ENCODE measurements at places on chromosomes 16 and 17.

- H3K27me3 ChIP-seq: no peaks in the 10 kb centered on the region
- no peak for DNase-seq
- no peak overlapping the region for H3K4me3 ChIP-seq
- peaks cover 32% of the 10 kb centered on the region for H3K36me3 ChIP-seq
These were observed 2.3 kb downstream of the NAT9 start for GRCh38 chr17:74773871-74774286.

DNA sequence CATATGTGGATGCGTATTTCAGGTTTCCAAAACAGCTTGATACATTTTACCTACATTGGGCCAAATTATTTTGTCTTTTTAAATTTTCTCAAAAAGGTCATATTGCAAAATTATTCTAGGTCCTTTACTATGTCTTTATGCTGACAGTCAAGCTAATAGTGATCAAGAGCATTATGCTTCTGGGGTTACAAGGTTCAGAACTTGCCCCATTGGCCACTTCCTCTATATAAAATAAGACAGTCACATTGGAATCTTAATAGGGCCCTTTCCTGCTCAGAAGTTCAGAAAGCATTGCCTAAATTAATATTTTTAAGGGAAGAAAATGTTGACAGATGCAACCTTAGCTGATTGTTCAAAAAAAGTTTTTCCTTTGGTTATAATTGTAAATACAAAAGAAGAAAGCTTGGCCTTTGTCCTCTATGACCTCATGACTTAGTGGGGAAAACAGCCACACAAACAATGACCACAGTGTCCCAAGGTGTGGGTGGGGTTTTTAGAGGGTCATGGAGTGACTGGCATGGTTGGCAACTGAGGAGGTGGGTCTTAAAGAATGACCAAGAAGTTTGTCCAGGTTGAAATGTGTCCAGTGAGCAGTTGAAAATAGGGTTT is 11.8 kb upstream of the RAB11FIP4 start:
- no peaks in the 10 kb centered on the region for H3K27me3 ChIP-seq

GRCh38 chr17:41739661-41740352 is 5.4 kb upstream of the HAP1 start:
- peaks cover 31% of the 10 kb centered on the region for H3K27me3 ChIP-seq
- H3K4me3 ChIP-seq: no peak overlapping the region
- no peak overlapping the region for H3K27ac ChIP-seq
- no peaks in the 10 kb centered on the region for H3K36me3 ChIP-seq

DNA sequence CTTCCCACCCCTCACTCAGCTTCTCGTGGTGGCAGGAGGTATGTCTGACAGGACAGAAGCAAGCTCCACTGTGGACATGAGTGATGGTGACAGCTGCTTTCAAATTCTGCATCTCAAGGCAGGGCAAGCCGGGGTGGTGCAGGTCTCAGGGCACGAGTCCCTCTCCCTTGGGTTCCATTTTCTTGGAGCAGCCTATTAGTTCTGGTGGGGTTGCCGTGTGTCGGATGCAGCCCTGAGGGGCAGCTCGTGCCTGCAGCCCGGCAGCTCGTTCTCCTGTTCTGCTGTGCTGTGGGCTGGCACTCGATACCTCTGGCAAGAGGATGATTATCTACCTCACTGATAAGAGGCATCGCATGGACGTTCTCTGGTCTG is 16.5 kb upstream of the CLEC18C start:
- no peaks in the 10 kb centered on the region for H3K4me1 ChIP-seq
- H3K4me3 ChIP-seq: no peak overlapping the region
- H3K27ac ChIP-seq: no peak overlapping the region
- no peaks in the 10 kb centered on the region for H3K27me3 ChIP-seq

DNA sequence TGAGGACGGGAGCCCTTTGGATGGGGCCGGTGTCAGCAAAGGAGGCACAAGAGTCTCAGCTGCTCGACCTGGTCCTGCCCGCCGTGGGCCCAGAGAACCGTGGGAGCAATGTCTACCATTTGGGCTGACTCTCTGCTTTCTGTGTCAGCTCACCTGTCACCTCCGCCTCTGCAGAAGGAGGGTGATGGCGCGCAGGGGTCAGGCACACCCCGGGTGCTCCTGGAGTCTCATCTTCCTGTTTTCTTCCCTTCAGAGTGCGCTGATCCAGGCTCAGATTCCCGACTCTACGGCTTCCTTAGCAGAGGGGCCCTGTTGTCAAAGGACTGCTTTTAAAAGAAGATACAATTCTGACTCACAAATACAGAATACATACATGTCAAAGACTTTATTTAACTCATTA is 167.1 kb downstream of the BANP start:
- no peaks in the 10 kb centered on the region for H3K4me1 ChIP-seq
- no peaks in the 10 kb centered on the region for H3K36me3 ChIP-seq
- DNase-seq: no peak
- no peak overlapping the region for H3K4me3 ChIP-seq
- peak overlapping the region; percentile 19 for H3K27ac ChIP-seq

DNA sequence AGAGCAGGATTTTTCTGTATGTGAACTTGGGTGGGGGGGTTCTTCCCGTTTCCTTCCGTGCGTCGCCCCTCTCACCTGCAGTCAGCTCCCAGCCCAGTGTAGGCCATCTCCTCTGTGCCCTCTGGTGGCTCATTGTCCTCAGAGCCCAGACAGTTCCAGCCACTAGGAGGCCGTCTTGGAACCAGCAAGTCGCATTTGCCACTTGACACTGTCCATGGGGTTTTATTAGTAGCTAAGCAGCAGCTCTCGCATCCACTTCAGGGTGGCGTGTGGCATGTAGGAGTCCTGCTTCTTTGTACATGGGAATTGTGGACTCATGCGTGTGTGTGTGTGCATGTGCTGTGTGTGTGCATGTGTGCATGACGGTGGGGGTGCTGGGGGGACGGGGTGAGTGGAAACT is 74.0 kb downstream of the SEC14L1 start:
- H3K27me3 ChIP-seq: no peaks in the 10 kb centered on the region
- H3K4me3 ChIP-seq: no peak overlapping the region
- no peak for DNase-seq
- H3K4me1 ChIP-seq: peaks cover 72% of the 10 kb centered on the region
- peaks cover 90% of the 10 kb centered on the region for H3K36me3 ChIP-seq

DNA sequence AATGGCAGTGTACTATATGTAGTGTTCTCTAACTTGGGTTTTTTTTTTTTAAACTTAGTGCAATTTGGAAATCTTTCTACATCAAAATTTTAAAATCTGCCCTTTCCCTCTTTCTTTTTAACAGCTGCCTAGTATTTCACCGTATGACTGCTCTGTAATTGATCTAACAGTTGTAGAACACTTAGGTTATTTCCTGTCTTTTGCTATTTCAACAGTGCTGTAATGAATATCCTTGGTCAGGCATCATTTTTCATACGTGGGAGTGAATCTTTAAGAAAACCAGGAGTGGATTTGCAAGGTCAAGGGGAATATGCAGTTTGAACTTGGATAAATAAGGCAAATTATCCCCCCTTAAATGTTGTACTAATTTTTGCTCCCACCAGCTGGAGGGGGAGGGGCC is 3.8 kb downstream of the NLRC5 start:
- no peak for DNase-seq
- no peaks in the 10 kb centered on the region for H3K27me3 ChIP-seq
- no peaks in the 10 kb centered on the region for H3K36me3 ChIP-seq
- no peak overlapping the region for H3K27ac ChIP-seq
- peaks cover 66% of the 10 kb centered on the region for H3K4me1 ChIP-seq

GRCh38 chr16:59319871-59320270 is 585.8 kb upstream of the GOT2 start:
- H3K27ac ChIP-seq: no peak overlapping the region
- H3K36me3 ChIP-seq: no peaks in the 10 kb centered on the region
- no peak for DNase-seq
- no peaks in the 10 kb centered on the region for H3K4me1 ChIP-seq
- H3K27me3 ChIP-seq: no peaks in the 10 kb centered on the region

DNA sequence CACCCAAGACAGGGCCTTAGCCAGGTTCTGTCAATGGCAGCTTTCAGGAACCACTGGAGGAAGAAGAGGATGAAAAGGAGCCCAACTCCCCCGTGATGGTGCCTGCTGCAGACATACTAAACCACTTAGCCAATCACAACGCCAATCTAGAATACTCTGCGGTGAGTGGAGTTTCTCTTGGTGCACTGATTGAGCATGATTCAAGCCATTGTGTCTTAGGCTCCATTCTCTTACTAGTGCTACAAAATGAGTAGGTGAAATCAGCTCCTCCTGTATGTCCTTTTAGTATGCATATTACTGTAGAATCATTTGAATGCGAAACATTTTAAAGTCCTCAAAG is 1.4 kb downstream of the SETD6 start:
- peaks cover 54% of the 10 kb centered on the region for H3K36me3 ChIP-seq
- no peaks in the 10 kb centered on the region for H3K27me3 ChIP-seq
- H3K4me3 ChIP-seq: peak overlapping the region; percentile 94

DNA sequence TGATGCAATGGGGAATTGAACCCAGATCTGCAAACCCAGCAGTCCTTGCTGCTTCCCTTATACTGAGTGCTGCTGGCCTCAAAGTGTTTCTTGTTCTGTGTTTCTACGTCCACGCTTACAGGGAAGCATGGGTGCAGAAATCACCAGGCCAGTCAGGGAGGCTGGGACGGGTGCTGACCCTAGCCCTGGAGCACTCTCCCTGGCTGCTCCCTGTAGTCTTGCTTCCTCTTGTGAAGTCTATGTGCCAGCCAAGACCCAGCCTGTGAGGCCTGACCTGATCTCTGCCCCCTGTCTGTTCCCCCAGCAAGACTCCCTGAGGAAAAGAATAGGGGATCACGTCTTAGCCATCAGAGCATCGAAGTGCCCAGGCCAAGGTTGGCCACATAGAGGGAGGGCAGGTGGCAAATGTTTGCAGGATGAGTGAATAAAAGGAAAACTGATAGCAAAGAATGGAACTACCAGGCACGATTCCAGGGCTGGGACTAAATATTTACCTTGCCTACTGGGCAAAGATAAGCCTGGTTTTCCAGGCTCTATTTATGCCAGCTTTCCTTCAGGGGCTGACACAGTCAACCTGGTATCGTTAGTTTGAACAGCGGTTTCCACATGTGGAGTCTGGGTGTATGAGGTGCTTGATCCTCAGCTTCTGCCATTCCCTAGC is 41.2 kb upstream of the RHOT1 start:
- no peak overlapping the region for H3K4me3 ChIP-seq
- H3K27me3 ChIP-seq: no peaks in the 10 kb centered on the region
- peaks cover 12% of the 10 kb centered on the region for H3K4me1 ChIP-seq
- no peaks in the 10 kb centered on the region for H3K36me3 ChIP-seq

- no peak for DNase-seq
- H3K4me1 ChIP-seq: peaks cover 46% of the 10 kb centered on the region
- H3K4me3 ChIP-seq: peak overlapping the region; percentile 81
- no peaks in the 10 kb centered on the region for H3K36me3 ChIP-seq
- H3K27ac ChIP-seq: peak overlapping the region; percentile 97
- no peaks in the 10 kb centered on the region for H3K27me3 ChIP-seq
These were observed 993 bp downstream of the ERN1 start for GRCh38 chr17:64128787-64129514.

GRCh38 chr17:76986365-76986764 is 118.2 kb downstream of the MGAT5B start:
- no peaks in the 10 kb centered on the region for H3K36me3 ChIP-seq
- peaks cover 59% of the 10 kb centered on the region for H3K27me3 ChIP-seq
- H3K4me1 ChIP-seq: peaks cover 8% of the 10 kb centered on the region
- H3K27ac ChIP-seq: no peak overlapping the region
- DNase-seq: no peak
- H3K4me3 ChIP-seq: no peak overlapping the region

- no peak overlapping the region for H3K4me3 ChIP-seq
- H3K4me1 ChIP-seq: no peaks in the 10 kb centered on the region
- no peak overlapping the region for H3K27ac ChIP-seq
- peaks cover 11% of the 10 kb centered on the region for H3K36me3 ChIP-seq
- no peak for DNase-seq
These were observed 94.2 kb downstream of the KATNIP start for GRCh38 chr16:27644165-27644564.

GRCh38 chr17:3738562-3739295 is 15.0 kb downstream of the HASPIN start:
- peaks cover 9% of the 10 kb centered on the region for H3K27me3 ChIP-seq
- peak overlapping the region; percentile 75 for H3K27ac ChIP-seq
- H3K4me1 ChIP-seq: peaks cover 16% of the 10 kb centered on the region

- no peaks in the 10 kb centered on the region for H3K27me3 ChIP-seq
- peaks cover 33% of the 10 kb centered on the region for H3K4me1 ChIP-seq
- peak overlapping the region; percentile 33 for H3K4me3 ChIP-seq
These were observed 121.3 kb upstream of the GSE1 start for GRCh38 chr16:85491798-85492294.

GRCh38 chr16:19118938-19119431 is 5.2 kb downstream of the ITPRIPL2 start:
- H3K4me3 ChIP-seq: peak overlapping the region; percentile 78
- H3K27me3 ChIP-seq: peaks cover 6% of the 10 kb centered on the region
- DNase-seq: no peak
- peak overlapping the region; percentile 96 for H3K27ac ChIP-seq
- peaks cover 76% of the 10 kb centered on the region for H3K4me1 ChIP-seq

GRCh38 chr16:10045291-10045775 is 136.9 kb downstream of the GRIN2A start:
- no peak for DNase-seq
- H3K27ac ChIP-seq: no peak overlapping the region
- H3K4me1 ChIP-seq: no peaks in the 10 kb centered on the region
- no peak overlapping the region for H3K4me3 ChIP-seq

- no peak overlapping the region for H3K4me3 ChIP-seq
- H3K27me3 ChIP-seq: no peaks in the 10 kb centered on the region
- no peak overlapping the region for H3K27ac ChIP-seq
- no peak for DNase-seq
- no peaks in the 10 kb centered on the region for H3K4me1 ChIP-seq
These were observed 178.4 kb downstream of the FTO start for GRCh38 chr16:53882310-53882709.

GRCh38 chr17:4204710-4205173 is 59.0 kb downstream of the ANKFY1 start:
- H3K4me3 ChIP-seq: no peak overlapping the region
- peaks cover 25% of the 10 kb centered on the region for H3K4me1 ChIP-seq
- H3K36me3 ChIP-seq: peaks cover 59% of the 10 kb centered on the region

GRCh38 chr17:68036304-68037147 is 991 bp downstream of the KPNA2 start:
- peaks cover 30% of the 10 kb centered on the region for H3K4me1 ChIP-seq
- peaks cover 45% of the 10 kb centered on the region for H3K36me3 ChIP-seq
- peak overlapping the region; percentile 83 for H3K27ac ChIP-seq
- no peak for DNase-seq

- no peaks in the 10 kb centered on the region for H3K36me3 ChIP-seq
- no peak overlapping the region for H3K27ac ChIP-seq
- DNase-seq: no peak
- H3K27me3 ChIP-seq: peaks cover 95% of the 10 kb centered on the region
- no peak overlapping the region for H3K4me3 ChIP-seq
These were observed 35.9 kb downstream of the TMEM132E start for GRCh38 chr17:34615326-34615725.

DNA sequence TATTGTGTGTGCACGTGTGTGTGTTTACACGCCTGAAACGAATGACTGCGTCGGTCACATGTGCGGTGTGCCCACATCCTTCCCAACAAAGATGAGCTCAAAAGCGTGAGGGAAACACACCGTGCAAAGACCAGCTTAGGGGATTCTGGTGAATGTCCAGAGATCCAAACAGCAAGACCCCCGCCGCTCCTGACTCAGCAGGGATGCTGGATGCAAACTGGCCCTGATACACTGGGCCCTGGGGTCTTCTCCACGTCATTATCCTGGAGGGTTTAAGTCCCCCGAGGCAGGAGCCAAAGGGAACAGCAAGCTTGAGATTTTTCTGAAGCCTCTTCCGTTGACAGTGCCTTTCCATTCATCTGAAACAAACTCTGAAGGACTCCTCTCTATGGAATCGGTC is 59.2 kb downstream of the TBC1D16 start:
- no peaks in the 10 kb centered on the region for H3K27me3 ChIP-seq
- H3K4me3 ChIP-seq: no peak overlapping the region
- H3K36me3 ChIP-seq: peaks cover 11% of the 10 kb centered on the region
- DNase-seq: no peak
- H3K4me1 ChIP-seq: no peaks in the 10 kb centered on the region

- no peak overlapping the region for H3K4me3 ChIP-seq
- no peak overlapping the region for H3K27ac ChIP-seq
- DNase-seq: no peak
- H3K4me1 ChIP-seq: peaks cover 23% of the 10 kb centered on the region
These were observed 22.3 kb upstream of the PLLP start for GRCh38 chr16:57306676-57307341.

Data from left ventricle myocardium inferior (tissue), 1 donor.